ENCODE measurements at places on chromosomes 4 and X.

DNA sequence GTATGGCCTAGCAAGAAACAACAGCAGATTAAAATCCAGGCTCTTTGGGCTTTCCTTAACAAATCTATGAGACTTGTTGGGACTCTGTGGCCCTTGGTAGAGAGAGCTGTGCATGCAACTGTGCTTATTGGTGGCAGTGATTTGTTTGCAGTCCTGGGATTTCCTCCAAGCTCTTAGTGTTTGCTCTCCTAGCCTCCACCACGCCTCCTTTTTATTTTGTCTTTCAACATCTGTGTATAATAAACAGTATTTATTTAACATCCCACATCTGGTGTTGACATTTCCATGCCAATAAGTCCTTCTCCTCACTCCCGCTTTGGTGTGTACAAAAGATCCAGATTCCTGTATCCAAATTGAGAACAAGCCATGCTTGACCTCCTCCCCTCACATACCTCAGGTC is 3.1 kb downstream of the TNMD start:
- DNase-seq = no peak

GRCh38 chr4:173301518-173302201 is 32.5 kb downstream of the HMGB2 start:
- no peak for DNase-seq

DNA sequence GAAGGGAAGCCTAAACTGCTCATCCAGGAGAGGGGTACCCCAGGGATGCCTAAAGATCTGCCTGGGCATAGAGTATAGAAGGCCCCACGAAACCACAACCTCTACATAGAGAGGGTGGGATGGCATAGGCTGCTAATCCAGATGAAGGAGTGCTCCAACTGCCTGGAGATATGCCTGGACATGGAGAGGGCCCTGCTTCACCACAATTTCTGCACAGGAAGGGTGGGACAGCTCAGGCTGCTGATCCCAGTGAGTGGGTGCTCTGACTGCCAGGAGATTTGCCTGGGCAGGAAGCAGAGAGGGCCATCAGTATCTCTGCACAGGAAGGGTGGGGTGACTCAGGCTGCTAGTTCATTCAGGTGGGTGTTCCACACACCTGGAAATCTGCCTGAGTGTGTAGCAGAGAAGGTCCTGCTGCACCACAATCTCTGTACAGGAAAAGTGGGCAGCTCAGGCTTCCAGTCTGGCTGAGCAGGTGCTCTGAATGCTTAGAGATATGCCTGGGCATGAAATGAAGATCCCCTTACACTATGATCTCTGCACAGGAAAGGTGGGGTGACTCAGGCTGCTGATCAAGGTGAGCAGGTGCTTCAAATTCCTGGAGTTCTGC is 61.1 kb downstream of the ZNF518B start:
- DNase-seq = no peak

DNA sequence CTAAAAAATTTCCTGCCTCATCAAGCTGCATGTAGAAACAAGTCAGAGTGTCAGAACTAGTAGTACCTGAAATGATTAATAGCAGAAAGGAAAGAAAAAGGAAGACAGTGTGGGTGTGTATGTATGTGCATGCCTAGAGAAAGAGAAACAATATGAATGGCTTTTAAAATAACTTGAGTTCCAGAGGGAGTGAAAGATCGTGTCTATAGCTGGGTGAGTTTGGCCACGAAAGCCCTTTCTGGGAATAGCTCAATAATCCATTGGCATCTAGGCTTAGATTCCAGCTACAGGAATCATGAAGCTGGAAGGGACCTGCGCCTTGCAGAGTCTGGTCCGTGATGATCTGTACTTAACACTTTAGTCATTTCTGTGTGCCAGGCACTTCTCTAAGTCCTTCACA is 195.6 kb downstream of the RAPGEF2 start:
- no peak for DNase-seq

GRCh38 chr4:101885574-101885973 is 95.0 kb downstream of the BANK1 start:
- DNase-seq = no peak

DNA sequence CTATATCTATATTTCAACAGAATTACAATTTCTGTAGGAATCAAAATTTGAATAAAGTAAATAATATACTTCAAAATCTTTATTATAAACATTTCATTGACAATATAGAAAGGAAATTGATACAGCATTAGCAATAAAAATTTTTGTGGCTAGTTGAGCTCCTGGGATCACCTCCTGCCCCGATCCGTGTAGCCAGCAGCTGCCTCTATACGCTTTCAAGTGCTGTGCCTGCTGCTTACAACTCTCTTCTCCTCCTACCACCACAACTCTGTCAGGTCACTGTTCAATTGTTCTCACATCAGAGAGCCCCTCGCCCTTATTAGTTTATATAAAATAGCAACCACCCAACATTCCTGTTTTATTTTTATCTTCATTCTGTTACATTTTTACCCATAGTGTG is 27.6 kb downstream of the INPP4B start:
- DNase-seq = no peak

DNA sequence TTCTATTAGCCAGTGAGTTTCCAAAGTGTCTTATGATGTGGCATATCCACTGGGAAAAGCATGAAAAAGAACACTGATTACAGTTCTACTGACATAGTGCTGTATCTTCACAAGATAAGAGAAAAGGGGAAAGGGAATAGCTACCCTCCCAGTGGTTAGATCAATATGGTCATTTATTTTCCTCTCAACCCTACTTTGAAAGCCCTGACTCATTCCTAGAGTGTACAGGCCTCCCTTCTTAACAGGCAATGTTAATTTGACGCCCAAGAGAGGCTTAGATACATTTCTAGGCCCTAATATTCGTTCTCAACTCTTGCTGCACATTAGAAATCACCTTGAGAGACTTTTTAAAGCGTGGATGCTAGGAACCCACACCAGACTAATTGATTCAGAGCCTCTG is 20.4 kb upstream of the BRS3 start:
- DNase-seq = no peak

DNA sequence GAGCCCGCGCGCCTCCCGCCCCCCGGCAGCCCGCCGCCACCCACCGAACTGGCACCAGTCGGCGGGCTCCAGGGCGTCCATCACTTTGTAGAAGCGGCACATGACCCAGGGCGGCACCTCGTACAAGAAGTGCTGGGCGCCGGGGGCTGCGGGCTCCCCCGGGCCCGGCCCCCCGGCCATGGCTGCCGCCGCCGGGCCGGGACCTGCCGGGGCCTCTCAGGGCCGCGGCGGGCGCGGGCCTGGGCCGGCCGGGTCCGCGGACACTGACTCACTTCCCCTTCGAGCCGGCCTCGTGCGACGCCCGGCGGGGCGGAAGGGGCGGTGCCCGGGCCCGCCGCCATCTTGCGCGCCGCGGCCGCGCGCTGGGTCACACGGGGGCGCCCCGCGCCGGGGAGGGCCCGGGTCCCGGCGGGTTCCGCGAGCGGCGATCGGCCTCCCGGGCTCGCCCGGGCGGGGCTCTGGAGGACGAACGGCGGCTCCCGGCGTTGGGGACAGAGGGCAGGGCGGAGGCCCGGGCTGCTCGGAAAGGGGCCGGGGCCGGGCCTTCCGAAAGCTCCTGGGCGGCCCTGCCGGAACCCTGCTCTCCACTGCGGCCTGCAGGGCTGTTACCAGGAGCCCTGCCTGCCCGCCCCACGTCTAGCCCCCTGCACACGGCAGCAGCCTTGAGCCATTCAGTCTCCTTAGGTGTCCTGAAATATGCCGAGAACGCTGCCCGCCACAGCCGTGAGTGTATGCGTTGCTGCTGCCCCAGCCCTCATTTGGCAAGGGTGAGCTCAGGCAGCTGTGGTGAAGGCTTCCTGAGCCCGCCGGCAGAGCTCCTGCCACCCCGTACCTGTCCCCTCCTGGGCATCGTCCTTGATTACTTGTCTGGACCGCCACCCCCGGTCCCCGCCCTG is at the start of gene IRAK1:
Gene IRAK1, minus strand, starts transcription at position 270 of the 896 bp plus-strand sequence. Its CDS starts 90 bp downstream, at position 180.
- peak; percentile 52 for DNase-seq

DNA sequence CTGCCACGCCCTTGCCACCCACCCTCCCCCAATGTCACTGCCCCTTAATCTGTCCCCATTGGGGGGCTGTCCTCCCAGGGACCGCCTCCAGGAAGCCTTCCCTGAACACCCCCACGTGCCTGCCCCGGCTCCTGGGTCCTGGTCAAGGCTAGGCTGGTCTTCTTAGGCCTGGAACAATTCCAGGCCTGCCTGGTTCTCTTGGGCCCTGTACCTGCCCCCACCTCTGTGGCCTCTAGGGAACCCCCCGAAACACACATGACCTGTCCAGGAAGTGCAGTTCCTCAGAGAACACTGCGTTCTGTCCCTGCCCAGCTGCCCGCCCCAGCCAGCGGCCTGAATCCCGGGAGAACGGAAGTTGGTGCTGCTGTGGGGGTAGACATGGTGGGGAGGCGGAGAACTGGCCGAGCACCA is 5.1 kb downstream of the MXD4 start:
- no peak for DNase-seq

DNA sequence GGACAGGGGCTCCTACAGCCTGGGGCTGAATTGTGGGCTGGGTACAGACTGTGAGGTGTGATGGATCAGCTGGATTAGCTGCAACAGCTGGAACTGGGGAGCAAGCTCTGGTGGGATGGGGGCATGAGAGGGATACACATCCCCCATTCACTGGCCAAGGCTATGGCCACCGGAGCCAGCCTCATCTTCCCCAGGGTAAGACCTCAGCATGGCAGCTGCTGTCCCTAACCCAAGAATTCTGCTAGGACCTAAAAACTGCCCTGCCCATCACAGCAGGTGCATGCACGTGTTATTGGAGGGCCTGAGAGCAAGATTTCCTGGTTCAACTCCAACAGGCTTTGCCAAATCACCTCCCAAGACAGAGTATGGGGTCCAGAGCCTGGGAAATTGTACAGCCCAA is 258.6 kb upstream of the AGTR2 start:
- DNase-seq = no peak

- DNase-seq = no peak
These were observed 364.5 kb downstream of the MAPK10 start for GRCh38 chr4:85995361-85995760.

DNA sequence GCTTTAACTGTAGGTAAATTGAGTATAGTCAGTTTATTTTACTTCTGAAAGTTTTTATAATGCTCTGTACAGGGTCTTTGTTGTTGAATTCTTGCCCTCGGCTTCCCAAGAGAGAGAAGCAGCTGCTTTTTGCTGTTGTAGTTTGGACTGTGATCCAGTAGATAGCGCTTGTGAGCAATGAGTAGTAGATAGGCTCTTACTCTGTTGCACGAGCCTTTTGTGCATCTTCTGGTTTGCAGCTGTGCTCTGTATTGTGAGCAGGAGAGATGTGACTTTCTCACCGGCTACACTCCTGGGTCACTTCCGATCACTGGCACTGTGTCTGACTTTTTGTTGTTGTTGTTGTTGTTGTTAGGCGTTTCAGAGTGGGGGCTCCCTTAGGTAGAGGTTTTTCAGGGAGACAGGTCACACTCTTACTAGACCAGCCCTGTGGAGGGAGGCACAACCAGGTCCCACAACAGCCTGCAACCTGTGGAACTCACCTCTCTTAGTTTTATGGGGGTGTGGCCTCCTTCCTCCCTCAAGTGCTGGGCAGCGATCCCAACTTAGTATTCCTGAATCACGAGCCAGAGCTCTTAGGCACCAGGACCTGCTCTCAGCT is 822.1 kb upstream of the GALNTL6 start:
- no peak for DNase-seq

DNA sequence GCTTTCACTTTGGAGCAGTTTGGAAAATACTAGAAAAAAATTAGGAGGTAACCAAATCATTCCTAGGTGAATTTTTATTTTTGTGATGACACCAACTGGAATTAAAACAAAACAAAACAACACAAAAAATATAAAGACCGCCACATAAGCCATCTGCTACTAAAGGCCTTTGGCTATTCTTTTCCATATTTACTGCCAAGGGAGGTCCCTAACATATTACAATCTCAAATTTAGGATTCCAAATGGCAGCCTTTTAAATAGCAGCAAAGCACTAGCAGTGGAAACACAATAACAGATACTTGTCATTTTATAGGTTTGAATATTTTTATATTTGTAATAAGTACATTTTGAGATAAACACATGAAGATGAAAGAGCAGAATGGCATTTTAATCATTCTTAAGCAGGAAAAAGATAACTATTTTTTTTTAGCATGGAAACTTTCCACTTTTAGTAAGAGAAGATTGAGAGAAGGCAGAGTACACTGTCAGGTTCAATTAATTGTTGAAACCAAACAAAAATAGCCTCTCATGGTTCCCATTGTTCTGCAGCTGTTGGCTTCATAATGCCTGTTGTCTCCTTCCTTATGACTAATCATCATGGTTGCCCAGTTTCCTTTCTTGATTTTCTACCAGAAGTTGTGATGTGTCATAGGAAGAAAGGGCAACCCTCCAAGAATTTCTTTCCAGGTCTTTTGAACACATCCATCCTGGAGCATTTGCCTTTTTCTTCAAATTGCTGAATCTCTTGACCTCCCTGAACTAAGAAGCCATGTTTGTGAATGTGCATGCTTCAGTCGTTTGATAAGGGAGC is 219.0 kb upstream of the EMCN start:
- no peak for DNase-seq

- DNase-seq = no peak
These were observed 11.7 kb downstream of the OTUD4 start for GRCh38 chr4:145168581-145169187.

GRCh38 chr4:2786152-2786671 is 6.7 kb upstream of the SH3BP2 start:
- DNase-seq = peak; percentile 73

- no peak for DNase-seq
These were observed 86.8 kb downstream of the PDGFRA start for GRCh38 chr4:54315561-54316538.

DNA sequence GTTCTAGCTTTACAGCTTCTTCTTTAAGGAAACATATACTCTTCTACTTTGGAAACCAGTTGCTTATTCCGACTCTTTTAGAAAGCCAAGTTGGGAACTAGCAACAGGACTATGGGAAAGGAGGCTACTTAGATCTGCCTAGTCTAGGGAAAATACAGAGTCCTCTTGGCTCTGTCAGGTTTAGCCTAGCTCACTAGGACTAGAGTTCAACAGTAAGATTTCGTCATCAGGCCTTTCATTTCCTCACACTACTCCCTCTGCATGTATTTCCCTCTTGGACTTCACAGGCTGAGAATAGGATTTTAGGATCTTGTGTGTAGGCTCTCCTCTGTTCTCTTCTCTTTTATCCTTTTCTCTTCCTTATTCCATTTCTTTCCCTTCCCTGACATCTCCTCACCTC is 409.8 kb downstream of the AR start:
- DNase-seq = no peak

- DNase-seq = no peak
These were observed 723 bp downstream of the WDFY3 start for GRCh38 chr4:84965553-84966381.

GRCh38 chr4:186725469-186726425 is 2.1 kb upstream of the FAT1 start:
- DNase-seq = peak; percentile 23

GRCh38 chr4:56871371-56871866 is 36.3 kb upstream of the REST start:
- DNase-seq = no peak
